NCI-H460 (cell line): ENCODE measurements at places on chromosomes 4 and X.

GRCh38 chrX:155767051-155767875 lies 113.9 kb upstream of the VAMP7 start:
- DNase-seq = peak; percentile 90

DNA sequence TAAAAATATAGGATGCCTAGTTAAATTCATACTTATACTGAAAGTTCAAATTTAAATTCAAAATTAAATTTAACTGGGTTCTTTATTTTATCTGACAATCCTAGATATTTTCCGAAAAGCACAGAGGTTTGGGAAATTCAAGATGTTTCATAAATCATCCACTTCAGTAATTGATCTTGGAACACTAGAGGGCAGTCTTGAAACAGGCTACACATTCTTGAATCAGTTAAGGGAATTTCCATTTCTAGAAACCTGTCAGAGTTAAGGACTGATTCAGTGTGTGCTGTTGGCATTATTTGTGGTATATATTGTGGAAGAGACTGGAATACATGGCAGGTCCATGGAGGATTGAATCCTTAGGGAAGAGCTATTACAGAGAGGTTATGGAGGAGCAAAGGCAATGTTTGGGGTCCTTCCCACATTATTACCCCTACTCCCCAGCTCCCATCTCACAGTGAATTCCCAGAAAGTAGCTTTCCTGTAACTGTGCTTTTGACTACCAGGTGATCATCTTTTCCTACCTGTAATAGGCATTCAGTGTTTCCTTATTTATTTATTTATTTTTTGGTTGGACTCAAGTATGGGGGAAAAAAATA lies 92.9 kb downstream of the EGF start:
- DNase-seq = peak; percentile 41

DNA sequence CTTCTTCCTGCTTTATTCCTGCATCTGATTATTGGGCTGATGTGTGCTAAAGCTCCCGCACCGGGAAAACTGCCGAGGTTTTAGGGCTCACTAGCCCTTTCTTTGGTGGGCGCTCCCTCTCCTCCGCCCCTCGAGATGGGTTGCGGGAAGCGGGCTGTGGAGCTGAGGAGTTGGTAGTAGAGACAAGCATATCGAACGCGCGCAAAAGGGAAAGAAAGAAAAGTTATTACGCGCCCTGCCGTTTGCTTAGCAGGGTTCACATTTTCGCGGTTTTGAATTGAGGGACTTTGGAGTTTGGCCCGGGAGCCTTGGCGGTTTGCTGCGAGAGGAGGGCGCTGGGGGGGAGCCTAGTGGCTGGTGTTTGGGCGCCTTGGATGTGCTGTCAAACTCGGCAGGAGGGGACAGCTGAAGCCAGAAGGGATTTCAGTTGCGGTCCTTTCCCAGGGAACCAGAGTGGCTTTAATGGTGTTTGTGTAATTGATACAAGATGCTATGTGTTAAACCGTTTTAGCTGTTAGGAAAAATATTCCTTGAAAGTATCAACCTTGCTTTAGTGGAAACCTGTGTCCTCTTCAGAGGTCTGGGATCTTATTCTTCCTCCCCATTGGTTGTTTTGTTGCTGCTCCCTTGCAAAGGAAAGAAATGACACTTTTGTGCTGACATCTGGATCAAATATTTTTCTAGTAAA lies 1.1 kb downstream of the GAB1 start:
- DNase-seq = no peak

DNA sequence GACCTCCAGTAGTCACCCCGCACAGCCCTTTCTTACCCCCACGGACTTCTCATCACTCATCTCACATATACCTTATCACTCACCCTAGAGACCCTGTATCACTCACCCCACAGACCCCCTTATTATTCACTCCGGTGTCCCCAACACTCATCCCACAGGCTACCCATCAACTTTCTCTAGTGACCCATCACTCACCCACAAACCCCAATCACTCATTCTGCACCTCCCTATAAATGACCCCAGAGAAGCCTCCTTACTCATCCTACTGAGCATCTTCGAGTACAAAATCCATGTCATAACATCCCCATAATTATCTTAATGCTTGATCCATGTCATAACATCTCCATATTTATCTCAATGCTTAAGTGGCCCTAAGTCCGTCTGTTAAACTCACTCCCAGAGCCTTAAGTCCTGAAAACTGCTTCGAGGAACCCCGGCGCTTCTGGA lies 934 bp downstream of the ZNF41 start:
- no peak for DNase-seq

DNA sequence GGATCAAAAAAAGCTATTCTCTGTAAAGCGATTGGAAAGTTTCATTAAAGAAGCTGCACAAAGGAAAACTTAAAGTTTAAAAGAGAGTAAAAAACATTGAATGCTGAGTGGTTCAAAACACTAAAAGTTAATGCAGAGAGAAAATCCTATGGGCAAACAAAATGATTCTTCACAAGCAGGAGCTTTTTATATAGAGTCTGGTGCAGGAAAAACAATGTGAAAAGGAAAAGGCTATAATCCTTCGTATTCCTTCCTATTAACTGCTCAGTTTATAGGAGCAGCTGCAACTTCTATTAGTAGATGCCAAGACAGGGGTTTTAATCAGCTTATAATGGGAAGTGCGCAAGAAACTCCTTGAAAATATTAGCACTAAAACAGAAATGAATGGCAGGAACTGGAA lies 100.7 kb downstream of the PDGFC start:
- no peak for DNase-seq

GRCh38 chrX:150527108-150527507 lies 41.3 kb upstream of the MTM1 start:
- no peak for DNase-seq
